Activated T-helper 1 cell treated with Interleukin-2 at 50 U/mL for 16 hours (primary cell): ENCODE measurements at places on chromosomes 3 and 15.

DNA sequence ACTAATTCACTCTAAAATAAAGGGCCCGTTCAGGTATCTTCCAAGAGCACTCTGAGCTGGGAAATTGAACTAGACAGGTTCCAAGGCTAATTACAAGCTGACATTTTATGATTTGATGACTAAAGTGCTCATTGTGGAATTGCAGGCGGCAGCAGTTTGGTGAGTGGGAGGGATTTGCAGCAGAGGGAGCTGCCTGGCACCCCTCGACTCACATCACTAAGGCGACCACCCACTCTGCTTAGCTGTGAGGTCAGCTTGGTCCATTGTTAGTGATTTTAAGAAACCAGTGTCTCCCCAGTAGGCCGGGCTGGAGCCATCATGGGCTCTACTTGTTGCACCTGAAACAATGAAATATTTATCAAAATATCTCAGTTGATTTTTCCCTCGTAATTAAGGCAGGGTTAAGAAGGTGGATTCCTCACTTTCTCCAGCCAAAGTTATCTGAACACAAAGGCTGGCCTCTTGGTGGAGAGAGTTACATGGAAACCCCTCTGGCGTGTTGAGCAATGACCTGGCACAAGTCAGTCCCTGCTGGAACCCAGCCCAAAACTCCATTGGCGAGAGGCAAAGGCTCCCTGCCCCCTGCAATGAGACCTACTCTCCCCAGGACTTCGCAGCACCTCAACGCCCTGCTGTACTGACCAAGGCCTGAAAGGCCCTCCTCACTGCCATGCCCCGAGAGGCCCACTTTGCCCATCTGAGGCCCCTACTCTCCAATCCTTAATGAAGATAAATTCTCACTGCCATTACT is 65.0 kb upstream of the ATP2B2 start:
- no peak for DNase-seq

DNA sequence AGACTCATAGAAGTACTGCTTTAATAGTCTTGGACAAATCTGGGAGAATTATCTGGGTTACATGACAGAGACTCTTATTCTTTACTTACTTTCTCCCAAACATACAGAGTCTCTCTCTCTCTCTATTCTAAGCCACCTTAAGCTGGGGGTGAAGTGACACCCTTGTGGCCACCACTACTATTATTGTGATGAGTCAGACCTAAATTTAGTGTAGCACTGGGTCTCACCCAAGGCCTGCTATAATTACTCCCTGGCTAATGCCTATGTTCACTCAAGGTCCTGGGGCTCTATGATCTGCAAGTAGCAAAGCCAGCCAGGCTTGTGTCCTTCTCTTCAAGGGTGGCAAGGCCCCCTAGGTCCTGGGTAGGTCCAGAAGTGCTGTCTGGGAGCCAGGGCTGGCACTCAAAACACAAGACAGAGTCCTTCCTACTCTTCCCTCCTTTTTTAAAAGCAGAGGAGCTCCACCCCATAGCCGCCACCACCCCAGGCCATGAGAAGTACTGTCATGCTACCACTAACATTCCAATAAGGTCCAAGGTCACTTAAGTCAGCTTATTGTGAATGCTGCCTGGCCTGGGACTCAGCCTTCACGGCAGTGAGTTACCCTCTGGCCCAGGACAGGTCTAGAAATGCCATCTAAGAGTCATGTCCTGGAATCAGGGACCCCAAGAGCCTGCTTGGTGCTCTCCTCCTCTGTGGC is 183.6 kb downstream of the POLQ start:
- DNase-seq, result no peak

GRCh38 chr3:46465196-46465520 is 453 bp upstream of the LTF start:
- DNase-seq, result no peak

DNA sequence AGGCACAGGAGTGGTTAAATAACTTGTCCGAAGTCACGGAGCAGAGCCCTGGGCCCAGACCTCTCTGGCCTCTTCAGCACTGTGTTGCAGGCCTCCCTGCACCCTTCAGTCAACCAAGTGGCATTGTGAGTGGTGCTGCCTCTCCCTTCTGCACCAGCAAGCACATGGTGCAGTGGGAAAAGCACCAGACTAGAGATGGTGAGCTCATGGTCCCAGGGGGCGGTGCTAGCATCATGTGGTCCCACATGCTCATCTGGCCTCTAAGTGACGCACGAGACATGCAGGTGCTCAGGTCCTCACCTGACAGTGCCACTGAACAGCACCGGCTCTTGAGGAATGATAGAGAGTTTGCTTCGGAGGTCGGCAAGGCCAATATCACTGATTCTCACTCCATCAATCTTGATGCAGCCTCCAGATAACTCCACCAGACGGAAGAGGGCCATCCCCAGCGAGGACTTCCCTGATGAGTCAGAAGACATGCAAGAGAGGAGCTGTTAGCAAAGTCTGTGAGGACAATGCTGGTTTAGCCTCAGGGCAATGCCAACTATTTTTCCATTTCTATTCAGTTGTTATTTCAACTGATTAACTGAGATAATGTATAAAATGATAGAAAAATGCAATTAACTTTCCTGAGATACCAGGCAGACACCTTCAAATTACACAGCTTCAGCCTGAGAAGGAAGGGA is 53.1 kb upstream of the PARL start:
- DNase-seq, result no peak

DNA sequence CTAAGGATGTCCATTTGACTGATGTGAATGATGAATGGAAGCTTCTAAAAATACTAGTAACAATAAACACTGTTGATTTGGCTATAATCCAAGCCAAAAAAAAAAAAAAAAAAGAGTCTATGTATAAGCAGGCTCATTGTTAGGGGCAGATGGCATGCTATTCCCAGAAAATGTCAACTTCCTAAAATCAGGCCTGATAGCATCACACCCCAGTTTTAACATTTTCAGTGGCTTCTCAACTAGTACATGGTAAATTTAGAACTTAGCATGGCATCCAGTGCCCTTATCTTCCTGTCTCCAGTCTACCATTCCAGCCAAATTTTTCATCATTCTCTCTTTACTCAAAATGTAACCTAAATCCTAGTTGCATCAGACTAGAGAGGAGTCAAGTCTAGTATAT is 288.2 kb upstream of the ZNF385D start:
- no peak for DNase-seq

- DNase-seq, result no peak
Measured at GRCh38 chr3:128698211-128699047, 27.6 kb upstream of the RAB7A start.

- no peak for DNase-seq
Measured at GRCh38 chr3:136343446-136343845, 93.3 kb downstream of the PCCB start.

DNA sequence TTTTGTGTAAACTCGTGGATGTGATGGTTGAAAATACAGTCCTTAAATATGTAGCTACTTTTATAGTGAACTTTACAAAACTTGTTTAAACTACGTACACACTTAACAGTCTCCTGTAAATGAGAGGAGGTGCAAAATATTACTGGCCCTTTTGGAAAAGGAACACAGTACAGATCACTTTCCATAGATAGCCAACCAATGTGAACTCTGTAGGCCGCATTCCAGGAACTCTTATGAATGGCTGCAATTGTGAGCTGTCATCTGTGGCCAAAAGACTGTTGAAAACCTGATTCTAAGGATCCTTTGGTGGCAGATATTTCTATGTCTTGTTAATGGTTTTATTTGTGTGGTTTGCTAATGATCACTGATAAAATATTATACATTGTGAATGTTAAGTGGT is 6.2 kb downstream of the TSC22D2 start:
- no peak for DNase-seq

DNA sequence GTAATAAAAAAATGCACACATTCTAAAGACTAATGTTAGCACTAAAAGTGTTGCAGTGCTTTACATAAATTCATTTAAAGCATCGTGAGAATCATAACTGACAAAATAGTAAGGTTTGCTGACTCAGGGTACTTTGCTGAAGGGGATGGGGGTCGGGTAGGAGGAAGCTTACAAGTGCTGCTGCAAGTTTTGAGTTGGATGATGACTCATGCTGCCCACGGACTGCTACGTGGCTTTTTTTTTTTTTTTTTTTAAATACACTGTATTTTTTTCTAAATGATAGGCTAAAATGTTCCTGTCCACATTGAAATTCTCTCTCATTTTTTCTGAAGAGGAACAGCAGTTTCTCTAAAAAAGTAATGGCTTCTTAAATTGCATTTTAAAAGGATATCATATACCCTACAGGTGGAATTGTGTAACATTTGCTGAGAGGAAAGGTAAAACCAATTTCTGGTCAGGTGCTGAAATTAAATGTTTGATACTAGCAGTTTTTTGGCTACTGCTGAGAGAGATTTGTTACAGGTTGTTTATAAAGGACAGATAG is 2.2 kb downstream of the MAPK6 start:
- DNase-seq, result peak; percentile 35

GRCh38 chr15:53397041-53397616 is 362.3 kb downstream of the WDR72 start:
- no peak for DNase-seq

- DNase-seq, result no peak
Measured at GRCh38 chr3:109831403-109831802, 494.1 kb upstream of the DPPA4 start.

DNA sequence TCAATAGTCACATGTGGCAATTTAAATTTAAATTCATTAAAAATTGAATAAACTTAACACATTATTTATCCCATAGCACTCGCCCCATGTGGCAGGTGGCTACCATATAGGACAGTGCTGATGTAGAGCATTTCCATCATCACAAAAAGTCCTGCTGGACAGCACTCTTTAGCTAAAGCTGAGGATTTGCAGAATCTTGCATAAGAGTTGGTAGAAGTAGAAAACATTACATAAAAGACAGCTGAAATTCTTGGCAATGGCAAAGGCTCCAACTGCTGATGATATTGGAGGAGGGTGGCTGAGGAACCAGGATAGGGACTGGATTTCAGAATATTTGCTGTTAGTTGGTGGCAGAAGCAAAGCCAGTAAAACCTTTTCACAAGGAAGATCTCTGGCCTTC is 230.7 kb upstream of the SATB1 start:
- no peak for DNase-seq

DNA sequence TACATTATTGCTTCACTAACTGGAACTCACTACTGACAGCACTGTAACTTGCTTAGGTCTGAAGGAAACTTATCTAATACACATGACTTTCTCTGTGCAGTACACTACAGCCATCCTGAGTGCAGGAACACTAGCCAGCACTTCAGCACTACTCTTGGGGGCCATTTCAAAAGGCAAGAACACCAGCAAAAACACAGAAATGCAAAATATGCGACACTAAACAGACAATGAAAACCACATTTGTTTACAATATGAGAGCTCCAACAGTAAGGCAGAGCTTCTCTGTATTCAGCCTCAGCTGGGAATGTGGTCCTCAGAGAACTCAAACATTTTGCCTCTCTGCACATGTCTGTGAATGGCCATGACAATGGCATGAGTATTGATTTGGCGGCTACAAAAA is 109.6 kb downstream of the ARRDC4 start:
- no peak for DNase-seq

GRCh38 chr15:49168016-49168415 is 2.0 kb upstream of the GALK2 start:
- no peak for DNase-seq

- no peak for DNase-seq
Measured at GRCh38 chr3:60424034-60424433, 827.2 kb downstream of the FHIT start.

- no peak for DNase-seq
Measured at GRCh38 chr3:117306299-117306698, 596.7 kb downstream of the TUSC7 start.

GRCh38 chr15:90161950-90162361 is 39.2 kb upstream of the SEMA4B start:
- no peak for DNase-seq

DNA sequence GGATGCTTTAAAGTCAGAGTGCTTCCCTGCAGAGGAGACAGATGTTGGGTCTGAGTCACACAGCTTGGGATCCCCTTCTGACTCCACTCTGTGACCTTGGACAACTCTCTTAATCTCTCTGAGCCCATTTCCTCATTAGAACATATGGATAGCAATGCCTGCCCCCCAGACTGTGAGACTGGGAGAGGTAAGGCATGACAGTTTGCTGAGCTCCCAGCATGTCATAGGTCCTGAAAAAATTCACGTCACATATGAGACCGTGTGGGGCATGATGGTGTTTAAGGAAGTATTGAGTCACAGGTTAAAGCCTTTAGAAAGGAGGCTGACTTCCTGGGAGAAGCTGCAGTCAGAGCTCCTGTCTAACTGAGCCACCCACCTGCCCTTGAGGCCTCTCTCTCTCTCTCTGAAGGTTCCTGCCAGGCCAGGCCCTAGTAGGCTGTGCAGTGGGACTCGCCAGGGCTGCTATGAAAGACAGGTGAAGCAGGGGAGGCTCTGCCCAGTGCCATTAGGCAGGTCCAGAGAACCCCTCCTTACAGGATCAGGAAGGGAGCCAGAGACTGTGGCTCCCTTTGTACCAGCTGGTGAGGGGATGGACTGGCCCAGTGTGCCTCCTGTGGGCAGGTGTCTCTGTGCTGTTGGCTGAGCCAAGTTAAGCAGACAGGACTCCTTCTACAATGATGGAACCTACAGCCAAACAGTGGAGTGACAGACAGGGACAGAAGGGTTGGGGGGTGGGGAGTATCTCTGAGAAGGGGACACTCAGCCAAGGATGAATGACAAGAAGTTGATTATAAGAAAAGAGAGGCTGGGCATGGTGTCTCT is 19.5 kb upstream of the DOCK3 start:
- no peak for DNase-seq

GRCh38 chr3:55162031-55162795 is 234.4 kb upstream of the LRTM1 start:
- DNase-seq, result no peak

DNA sequence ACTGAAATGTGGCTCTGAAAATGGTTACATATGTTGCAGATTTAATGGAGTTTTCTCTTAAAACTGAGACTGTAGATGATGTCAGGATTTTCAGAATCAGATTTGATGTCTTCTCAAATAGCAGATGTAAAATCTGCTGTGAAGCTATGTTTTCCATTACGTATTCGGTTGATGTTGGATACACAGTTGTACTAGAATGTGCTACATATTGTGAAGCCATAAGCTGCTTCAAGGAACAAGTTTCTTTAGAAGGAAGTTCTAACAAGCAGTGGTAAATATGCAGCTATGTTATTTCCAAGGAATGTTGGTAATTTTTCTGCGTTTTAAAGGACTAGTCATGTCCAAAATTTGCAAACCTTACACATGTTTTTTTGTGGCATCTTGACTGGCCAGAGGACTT is 197.7 kb downstream of the RBMS3 start:
- DNase-seq, result no peak

DNA sequence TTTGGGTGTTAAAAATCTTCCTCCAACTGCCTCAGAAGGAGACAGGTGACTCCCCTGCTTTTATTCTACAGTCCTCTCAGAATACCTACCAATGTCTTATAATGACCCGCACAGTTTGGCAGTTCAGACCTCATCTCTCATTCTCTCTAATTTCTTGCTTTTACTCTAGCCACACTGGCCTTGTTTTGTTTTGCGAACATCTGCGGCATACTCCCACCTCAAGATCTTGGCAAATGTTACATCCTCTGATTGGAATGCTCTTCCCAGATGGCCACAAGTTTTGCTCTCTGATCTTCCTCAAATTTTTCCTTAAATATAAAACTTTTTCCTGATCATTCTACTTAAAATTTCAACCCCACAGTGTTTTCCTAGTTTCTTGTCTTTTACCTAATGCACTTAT is 94.1 kb downstream of the PLSCR2 start:
- DNase-seq, result no peak
